ENCODE measurements at places on chromosomes 5 and 9.

GRCh38 chr5:122264610-122265009, 47.4 kb upstream of the SNCAIP start:
- no peak for DNase-seq

DNA sequence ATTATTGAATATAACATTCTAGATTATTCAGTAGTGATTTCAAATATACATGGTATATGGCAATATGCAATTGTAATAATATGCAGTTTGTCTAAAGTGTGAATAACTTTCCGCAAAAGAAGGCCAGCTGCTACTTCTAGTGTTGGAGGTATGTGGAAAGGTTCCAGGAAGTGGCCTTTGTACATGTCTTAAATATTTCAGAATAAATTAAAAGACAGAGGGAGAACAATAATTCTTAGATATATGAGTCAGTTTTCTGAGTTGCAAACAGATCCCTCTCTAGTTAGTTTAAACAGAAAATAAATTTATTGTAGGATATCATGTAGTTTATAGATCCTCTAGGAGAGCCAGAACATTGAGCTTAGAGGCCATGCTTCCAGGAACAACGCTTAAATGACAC, 210.8 kb upstream of the ELL2 start:
- no peak for DNase-seq

DNA sequence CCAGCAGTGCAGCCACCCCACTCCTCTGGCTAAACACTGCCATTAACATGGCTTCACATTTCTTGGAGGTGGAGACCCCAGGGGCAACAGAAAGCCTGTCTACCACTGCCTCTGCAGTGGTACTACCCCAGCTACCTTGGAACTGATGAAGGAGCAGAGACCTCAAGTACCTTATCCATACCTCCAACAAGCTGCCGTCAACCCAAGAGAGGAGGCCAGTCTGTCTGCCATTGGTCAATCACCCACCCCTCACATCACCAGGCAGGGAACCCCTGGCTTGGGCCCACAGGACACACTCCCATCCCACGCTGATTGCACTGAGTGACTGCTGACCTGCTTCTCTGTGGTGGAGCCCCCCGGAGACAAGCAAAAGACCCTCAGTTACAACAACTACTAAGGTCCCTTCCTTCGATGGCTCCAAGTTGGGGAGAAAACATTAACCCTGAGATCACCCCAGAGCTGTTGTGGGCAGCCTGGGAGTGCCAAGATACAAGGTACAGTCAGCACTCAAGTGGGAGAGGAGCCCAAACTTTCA, 5.6 kb downstream of the IFNA14 start:
- no peak for DNase-seq

- no peak for DNase-seq
Observed at GRCh38 chr9:109166771-109167601, at the start of gene FRRS1L. Gene FRRS1L (minus strand): TSS chr9:109167249. CDS start chr9:109167138, 111 bp downstream.

GRCh38 chr9:109886617-109887016, 106.6 kb downstream of the PALM2AKAP2 start:
- no peak for DNase-seq

DNA sequence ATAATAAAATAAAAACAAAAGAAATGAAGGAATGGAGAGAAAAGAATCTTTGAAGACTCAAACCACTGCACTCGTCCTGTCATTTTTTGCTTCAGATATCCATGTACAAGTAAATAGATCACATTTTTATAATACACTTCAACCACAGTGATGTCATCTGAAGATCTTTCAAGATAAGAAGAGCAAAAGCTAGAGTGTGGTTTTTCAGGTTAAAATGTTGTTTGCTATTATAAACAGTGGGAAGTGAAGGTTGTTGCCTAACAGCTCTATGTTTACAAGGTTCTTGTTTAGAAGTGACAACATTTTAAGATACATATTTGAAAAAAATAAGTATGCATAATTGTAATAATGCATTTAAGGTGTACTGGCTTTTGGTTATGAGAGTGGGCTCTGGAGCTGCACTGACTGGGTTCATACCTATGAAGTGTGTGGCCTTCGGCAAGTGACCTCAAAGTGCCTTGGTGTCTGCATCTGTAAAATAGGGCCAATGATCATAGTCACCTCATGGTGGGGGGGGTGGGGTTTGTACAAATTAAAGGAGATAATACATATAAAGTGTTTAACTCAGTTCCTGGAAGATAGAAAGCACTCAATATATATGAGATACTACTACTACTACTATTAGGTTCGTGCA, 45.5 kb upstream of the IL7R start:
- DNase-seq: no peak

GRCh38 chr9:32371679-32372078, 12.8 kb upstream of the ACO1 start:
- no peak for DNase-seq

DNA sequence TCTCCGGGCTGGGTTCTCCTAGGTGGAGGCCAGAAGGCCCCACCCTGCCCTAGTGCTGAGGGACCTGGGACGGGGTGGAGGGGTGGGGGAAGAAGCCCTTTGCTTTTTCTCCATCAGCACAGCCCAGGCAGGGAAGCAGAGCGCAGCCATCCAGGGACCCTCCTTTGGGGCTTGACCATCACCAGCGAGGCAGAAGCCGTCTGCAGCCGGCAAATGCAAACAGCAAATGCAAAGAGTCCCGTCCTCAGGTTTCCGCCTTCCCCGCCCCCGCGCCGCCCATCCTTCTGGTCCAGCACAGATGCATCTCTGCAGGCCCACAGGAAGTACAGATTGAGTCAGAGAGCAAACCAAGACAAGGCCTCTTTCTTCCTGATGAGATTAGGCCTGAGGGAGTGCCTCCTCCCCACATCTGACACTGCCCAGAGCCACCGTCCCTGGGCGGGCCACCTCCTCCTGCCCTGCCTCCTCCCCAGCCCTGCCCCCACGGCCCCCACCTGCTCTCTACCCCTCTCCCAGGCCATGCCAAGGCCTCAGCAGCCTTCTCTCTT, 23.4 kb downstream of the CORO2A start:
- DNase-seq: no peak
